ENCODE measurements at places on chromosomes 1 and 21.

- DNase-seq: no peak
Observed at GRCh38 chr1:21916447-21917238, 20.5 kb downstream of the HSPG2 start.

GRCh38 chr21:46131588-46131837 lies 23.9 kb downstream of the FTCD start:
- DNase-seq: no peak

- no peak for DNase-seq
Observed at GRCh38 chr1:32746130-32746529, 43.6 kb upstream of the SYNC start.

GRCh38 chr1:165376811-165377311 lies 20.3 kb upstream of the LMX1A start:
- no peak for DNase-seq

DNA sequence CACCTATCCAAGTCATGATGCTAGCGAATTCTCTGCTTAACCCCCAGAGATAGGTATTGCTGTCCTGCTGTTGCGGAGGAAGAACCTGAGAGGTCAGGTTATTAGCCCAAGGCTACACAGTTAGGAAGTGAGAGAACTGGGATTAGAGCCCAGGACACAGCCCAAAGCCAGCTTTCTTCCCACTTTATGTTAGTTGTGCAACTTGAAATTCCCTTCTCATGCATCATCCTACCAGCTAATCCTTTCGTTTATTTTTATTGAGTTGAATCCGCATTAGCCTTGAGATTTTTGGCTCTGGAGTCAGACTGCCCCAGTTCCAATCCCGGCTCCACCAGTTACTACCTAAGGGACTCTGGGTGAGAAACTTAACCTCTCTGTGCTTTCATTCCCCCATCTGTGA lies 65.4 kb downstream of the PLEKHA6 start:
- DNase-seq: no peak

Measured in activated T-cell treated with anti-CD3 and anti-CD28 coated beads, Interleukin-2, amount 50 U/mL, for 48 hours (primary cell).